Activated CD8-positive, alpha-beta T cell treated with anti-CD3 and anti-CD28 coated beads for 36 hours (primary cell): ENCODE measurements at places on chromosomes 12 and 14.

- DNase-seq: no peak
Measured at GRCh38 chr14:34088914-34089313, 138.0 kb upstream of the EGLN3 start.

- DNase-seq: no peak
Measured at GRCh38 chr14:96746101-96746500, 51.1 kb upstream of the VRK1 start.

GRCh38 chr14:51462182-51462581 is 189.5 kb upstream of the FRMD6 start:
- no peak for DNase-seq

DNA sequence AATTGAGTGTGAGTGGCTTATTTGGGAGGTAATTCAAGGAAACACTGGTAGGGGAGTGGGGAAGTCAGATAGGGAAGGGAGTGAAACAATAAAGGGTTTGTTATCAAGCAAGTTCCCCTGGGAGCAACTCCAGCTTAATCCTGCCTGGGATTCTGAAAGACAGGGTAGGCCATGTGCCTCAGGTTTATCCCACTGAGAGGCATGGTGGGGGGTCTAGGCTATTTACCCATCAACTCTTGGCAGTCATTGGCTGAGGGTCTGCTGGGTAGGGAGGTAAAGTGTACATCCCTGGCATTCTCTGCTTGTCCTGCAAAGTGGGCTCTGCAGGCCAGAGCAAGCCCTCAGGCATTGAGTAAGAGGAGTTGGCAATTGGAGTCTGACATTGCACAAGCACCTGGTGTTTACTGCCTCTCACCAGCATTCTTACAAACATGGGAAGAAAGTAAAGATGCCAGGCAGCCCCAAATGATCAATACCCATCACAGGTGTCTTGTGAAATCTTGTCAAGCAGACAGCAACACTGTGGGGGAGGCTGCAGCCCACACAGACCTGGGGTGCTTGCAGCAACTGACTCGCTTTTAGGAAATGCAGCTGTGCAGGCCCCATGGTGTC is 169.3 kb downstream of the KTN1 start:
- no peak for DNase-seq
